ENCODE measurements at places on chromosomes 5 and 9.

- no peak for DNase-seq
These were observed 1.0 kb upstream of the NIM1K start for GRCh38 chr5:43190755-43191603.

GRCh38 chr5:68147659-68148058 lies 67.9 kb upstream of the PIK3R1 start:
- DNase-seq, result no peak

GRCh38 chr9:89720696-89721175 lies 115.9 kb downstream of the GADD45G start:
- no peak for DNase-seq

DNA sequence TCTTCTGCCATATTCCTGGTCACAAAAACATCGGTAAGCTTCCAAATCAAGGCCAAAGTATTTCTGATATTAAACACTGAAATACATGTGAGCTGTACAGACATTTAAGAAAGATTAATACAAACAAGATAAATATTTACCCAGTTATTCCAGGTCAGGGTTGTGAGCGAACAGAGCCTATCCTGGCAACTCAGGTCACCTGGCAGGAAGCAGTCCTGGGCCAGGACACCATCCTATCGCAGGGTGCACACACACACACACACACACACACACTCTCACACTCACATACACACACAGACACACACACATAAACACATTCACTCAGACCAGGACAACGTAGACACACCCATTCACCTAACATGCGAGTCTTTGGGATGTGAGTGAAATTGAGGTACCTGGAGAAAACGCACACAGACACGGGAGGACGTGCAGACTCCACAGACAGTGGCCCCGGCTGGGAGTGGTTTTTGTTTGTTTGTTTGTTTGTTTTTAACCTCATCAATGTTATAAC lies 82.4 kb upstream of the CACNA1B start:
- DNase-seq, result no peak

DNA sequence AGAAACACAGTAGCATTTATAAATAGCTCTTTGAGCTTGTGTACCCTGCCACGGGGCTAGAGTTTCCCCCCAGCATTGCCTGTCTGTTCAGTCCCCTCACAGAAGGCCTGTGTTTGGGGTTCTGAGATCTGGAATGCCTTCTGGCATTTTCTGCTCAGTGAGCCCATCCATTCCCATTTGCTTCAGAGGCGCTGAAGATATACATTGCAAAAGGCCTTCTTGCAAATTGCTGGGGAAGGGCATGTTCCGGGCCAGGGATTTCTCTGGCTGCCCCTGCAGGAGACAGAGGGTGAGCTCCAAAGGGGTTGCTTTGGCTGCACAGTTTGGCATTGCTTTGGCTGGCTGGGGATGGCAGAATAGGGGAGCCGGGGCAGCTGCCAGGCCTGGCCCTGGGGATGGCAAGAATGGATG lies 308.4 kb downstream of the MSX2 start:
- DNase-seq, result no peak

GRCh38 chr9:70475211-70475610 lies 60.8 kb upstream of the KLF9 start:
- no peak for DNase-seq

- no peak for DNase-seq
These were observed 55.2 kb upstream of the PDE8B start for GRCh38 chr5:77155179-77155785.

DNA sequence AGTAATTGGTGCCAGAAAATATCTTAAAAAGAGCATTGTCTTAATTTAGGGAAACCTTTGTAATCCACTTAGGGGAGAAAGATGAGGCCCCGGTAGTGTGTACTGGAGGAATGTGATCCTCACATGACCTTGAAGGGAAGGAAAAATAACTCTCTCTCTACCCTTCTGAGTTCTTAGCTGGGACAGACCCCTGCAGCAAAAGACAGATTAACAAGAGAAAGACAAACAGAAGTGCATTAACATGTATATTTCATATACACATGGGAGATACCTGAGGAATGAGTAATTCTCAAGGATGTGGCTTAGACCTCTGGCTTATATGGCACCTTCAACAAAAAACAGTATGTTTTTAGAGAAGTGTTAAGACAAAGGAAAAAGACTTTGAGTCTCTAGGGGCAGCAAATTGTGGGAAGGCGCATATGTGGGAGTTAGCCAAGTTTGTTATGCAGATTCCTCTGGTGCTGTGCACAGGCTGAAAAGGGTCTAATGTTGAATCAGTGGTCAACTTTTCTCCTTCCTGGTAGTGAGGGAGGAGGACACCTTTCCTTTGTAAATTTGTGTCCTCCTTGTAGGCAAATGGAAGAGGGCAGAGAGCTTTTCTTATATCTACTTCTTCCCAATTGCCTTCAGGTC lies 138.8 kb downstream of the LRRC70 start:
- DNase-seq, result no peak

GRCh38 chr5:132253008-132253441 lies 4.5 kb upstream of the PDLIM4 start:
- no peak for DNase-seq

DNA sequence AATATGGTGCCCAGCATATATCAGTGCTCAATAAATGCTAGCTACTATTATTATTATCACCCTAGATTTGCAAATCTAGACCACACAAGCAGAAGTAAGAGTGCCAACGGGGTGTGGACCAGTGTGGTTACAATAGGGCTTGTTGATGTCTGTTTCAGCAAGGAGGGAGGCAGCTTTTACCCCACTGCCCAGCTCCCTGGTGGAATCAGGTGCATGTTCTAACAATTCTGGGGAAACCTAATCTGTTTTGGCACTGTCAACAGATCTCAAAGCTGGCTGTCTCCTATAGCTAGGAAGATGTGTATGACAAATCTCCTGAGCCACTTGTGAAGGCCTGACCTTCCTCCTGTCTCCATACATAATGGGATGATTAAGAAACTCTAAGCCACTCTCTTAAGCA lies 5.7 kb downstream of the TGFBI start:
- DNase-seq, result no peak

DNA sequence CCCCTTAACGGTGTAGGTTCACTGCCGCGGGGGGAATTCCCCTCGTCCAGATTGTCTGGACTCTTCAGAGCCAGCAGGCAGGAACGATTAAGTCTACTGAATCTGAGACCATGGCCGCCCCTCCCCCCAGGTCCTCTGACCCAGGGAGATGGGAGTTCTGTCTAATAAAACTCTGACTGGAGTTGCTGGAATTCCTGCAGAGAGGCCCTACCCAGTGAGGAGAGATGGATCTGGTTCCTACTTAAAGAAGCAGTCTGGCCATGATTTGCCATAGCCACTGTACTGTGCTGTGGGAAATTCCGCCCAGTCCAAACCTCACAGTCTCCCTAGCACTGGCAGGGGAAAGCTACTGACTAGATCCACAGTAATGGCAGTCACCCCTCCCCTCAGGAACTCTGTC lies 237.7 kb upstream of the RASA1 start:
- DNase-seq, result no peak

GRCh38 chr5:143886096-143886495 lies 74.1 kb downstream of the HMHB1 start:
- DNase-seq, result no peak

DNA sequence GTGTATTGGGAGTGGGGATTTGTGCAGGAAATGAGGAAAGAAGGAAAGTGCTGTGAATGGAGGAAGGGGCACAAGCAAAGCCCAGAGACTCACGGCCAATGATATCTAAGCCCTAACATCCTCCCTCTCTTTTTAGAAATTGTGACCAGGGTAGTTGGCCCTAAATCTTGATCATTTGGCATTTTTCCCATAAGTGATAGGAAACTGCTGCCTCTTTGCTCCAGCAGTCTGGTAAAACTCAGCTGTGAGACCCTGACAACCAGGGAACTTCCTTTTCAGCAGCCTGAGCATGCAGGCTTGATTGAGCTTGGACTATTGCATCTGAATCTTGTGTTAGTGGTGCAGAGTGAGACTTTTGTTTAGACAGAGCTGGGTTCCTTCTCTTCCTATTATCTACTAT lies 9.6 kb upstream of the ADRB2 start:
- no peak for DNase-seq

DNA sequence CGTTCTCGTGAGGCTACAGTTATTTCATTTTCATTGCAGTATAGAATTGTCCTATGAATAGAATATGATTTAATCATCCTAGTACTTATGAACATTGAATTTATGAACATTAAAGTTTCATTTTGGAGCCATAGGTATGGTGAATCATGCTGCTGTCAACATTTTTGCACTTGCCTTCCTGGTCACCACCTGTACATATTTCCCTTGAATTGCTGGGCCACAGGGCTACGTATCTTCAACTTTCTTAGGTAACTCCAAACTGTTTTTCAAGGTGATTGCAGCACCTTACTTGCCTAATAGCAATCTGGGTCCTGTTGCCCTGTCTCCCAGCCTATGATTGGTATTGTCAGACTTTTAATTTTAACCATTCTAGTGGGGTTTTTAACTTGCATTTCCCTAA lies 6.5 kb upstream of the RNF145 start:
- DNase-seq, result no peak

DNA sequence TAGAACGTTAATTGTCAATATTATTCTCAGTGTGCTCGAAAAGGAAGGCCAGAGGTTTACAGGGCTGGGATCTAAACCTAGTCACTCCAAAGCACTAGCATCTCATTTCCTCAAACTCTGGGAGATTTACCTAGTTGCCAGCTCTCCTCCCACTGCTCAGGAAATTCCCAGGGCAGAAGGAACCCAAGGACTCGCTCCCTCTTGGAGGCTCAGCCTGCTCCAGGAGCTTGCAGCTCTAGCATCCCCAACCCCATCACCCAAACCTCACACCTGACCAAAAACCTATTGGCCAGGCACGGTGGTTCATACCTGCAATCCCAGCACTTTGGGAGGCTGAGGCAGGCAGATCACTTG lies 26.0 kb downstream of the SERINC5 start:
- no peak for DNase-seq

GRCh38 chr5:54820346-54821134 lies 164.9 kb downstream of the ESM1 start:
- DNase-seq, result no peak

DNA sequence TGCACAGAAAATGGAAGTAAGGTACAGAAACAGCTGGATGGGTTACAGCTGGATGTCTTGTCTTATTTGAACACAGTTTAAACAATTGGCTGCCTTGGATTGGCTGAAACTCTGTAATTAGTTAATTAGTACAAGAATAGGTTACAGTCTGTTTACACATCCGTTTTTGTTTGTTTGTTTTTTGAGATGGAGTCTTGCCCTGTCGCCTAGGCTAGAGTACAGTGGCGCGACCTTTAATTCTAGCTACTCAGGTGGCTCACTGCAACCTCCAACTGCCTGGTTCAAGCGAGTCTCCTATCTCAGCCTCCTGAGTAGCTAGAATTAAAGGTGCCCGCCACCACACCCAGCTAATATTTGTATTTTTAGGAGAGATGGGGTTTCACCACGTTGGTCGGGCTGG lies 368.7 kb upstream of the KLF4 start:
- no peak for DNase-seq

- no peak for DNase-seq
These were observed 25.8 kb upstream of the TMEM250 start for GRCh38 chr9:136144450-136144849.

GRCh38 chr5:179623003-179623905 lies at the start of gene HNRNPH1:
Gene HNRNPH1 (minus strand): TSS chr5:179623671. CDS start chr5:179623133, 538 bp downstream.
- peak; percentile 96 for DNase-seq

DNA sequence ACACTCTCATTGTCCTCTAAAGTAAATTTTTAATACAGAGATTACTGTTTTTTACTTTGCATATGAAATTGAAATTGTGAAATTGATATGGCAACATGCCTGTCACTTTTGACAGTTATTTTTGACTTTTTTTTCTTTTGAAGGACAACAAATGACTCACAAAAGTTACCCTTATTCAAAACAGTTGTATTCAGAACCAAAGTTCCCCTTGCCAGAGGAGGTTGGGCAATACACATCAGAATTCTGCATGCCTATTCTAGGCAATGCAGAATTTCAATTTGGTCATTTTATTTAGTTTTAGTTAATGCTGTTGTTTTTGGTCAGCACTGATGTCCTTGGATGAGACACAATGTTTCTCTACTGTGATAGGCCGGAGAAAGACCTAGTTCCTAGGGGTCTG lies 299.1 kb upstream of the PRR16 start:
- DNase-seq, result no peak

GRCh38 chr5:3740546-3741373 lies 145.1 kb downstream of the IRX1 start:
- DNase-seq, result no peak

DNA sequence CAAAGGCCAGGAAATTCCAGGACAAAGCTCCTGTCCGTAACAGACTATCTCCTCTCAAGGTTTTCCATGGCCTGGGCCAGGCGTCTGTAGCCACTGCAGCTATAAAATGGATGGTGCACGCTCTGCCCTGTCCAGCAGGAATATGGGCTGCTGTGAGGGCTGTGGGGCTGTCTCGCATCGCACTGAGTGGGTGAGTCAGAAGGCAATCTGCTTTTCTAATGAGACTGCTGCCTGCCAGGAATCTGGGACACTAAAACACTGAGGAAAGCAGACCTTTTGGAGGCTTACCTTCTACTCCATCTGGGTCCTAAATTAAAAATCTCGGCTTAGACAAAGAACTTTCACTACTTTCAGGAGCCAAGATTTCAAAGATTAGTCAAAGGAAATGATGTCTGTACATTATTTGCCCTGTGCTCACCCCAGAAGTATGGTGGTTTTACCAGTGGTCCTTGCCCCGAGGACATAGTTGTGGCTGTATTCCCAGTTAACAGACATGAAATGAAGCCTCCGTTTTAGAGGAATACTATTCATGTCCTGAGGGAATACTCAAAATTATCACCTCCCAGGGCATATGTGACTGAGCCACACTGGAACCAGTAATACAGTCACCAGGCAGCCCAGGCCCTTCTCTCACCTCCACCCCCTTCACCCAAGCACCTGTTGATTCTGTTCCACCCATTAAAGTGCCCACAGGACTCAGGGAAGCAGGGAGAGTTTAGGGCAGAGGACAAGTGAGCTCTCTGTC lies 56.4 kb downstream of the PFDN1 start:
- DNase-seq, result no peak

DNA sequence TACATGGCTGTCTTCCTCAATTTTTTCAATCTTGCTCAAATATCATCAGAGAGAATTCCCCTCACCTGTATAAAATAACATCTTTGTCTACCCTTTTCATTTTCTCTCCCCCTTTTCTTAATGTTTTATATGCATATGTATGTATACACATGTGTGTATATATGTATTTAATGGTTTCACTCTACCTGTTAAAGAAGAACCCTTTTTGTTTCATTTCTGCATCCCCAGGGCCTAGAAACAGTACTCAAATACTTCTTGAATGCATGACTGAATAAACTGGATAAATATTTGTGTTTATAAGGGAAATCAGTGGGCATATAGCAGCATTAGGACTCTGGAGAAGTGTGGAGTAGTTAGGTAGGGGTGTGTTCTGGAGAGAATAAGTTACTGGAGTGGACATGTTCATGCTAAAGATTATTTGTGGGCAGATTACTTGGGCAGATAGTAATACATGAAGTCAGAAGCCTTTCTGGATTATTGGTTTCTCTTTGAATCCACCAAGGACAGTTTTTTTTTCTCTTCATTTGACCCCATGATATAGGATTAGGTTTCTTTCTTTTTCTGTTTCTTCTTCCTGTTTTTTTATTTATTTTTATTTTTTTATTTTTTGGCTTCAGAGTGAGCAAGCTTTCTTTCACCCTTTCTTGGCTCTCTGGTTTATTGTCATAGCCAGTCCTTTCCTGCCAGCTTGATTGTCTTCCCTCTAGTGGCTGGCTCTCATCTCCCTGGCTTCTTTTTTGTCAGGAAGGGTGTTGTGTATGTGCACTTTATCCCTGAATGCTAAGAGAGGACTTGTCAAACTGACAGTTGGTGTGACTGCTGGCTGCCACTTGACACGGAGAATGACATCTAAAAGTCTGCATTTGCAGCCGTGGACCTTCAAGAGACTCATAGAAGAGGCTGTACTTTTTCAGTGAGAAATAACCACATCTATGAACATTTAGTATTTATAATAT lies 89.3 kb downstream of the ZCCHC7 start:
- no peak for DNase-seq

Measured in stimulated activated CD8-positive, alpha-beta memory T cell treated with anti-CD3 and anti-CD28 coated beads, Interleukin-15, amount 100 ng/mL, for 4 hours (primary cell).